ENCODE measurements at places on chromosomes 5 and 9. TPM values are rescaled to one million over a fixed set of nuclear protein-coding genes. Genes with fewer than 3 reads are reported as not detected.

Gene PCDHB10
- 0.06 TPM for total RNA-seq

Gene C8G
- total RNA-seq = 1.4 TPM

Gene ITGA2
- total RNA-seq = 13.9 TPM

Gene CATSPER3
- total RNA-seq = 0.48 TPM

Gene LURAP1L
- total RNA-seq = 28.2 TPM

Gene TMEM215
- total RNA-seq = not detected

Gene OTULINL
- 27.0 TPM for total RNA-seq

Gene DPH7
- 27.3 TPM for total RNA-seq

Gene ANKRD18A
- total RNA-seq = 13.7 TPM

Gene C6
- total RNA-seq = not detected

Gene HMGCS1
- 57.8 TPM for total RNA-seq

Gene MPDZ
- total RNA-seq = 12.2 TPM

Gene KIF4B
- 0.02 TPM for total RNA-seq

Gene PCDHGB5
- total RNA-seq = 2.5 TPM

Gene ZNF366
- total RNA-seq = not detected

Gene ZNF300
- total RNA-seq = 2.7 TPM

Gene OR1J2
- total RNA-seq = not detected

Gene BTNL3
- total RNA-seq = not detected

Gene PCDH1
- 3.9 TPM for total RNA-seq

Data from A549 treated with dexamethasone at 1 μM for 4 hours (cell line).